ENCODE measurements at places on chromosomes 6 and 20.

- no peak for DNase-seq
Measured at GRCh38 chr6:137399881-137400443, 94.2 kb downstream of the OLIG3 start.

DNA sequence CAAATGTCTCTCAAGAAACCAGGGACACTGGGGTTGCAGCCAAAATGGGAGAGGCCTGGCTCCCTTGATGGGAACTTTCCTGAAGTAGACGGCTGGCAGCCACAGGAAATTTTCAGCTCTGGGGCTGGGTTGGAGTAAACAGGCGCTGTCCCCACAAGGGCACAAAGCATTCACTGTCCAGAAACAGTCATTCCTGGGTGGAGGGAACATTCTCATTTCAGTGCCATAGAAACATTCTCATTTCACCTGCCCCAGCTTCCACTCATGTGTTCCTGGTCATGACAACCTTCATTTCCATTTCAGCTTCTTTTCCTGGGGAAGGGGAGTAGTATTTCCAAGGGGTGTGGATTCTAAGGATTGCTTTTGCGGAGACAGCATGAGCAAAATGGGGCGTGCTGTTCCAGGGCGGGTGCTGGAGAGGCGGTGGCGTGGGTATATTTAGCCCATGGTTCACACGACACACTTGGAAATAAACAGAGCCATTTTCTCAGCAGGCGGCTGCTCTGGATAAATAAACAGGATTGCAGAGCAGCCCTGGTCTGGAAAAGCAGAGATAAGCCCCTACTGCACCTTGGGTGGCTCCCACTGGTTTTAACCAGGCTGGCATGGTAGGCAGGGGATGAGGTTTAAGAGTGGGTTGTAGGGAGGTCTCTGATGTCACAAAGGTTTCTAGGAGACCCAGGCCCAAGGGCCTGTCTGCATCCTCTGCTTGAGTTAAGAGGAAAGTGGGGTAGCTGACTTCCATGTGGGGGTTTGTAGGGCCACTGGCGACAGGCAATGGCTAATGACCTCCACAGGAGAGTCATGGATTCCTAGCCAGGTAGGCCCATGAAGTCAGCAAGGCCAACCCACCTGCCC, 32.9 kb downstream of the COX4I2 start:
- no peak for DNase-seq

DNA sequence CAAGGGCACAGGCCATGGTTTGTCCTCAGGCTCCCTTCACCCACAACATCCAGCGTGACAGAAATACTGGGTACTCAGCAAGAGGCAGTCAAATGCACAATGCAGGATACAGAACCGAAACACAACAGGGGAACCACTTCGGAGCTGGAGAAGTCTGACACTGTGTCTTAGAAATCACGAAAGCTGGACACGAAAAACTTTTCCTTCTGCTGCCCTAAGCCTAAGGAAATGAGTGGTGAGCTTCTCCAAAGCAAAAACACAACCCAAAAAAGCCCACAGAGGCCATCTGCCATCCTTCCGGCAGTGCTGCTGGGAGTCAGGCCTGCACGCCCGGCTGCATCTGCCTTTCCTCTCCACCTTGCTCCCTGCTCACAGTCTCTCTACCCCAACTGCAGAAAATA, 106.3 kb downstream of the SLC23A2 start:
- DNase-seq = no peak

GRCh38 chr6:109311471-109311870, 70.8 kb downstream of the CD164 start:
- no peak for DNase-seq

GRCh38 chr6:136859430-136859829, 37.0 kb downstream of the PEX7 start:
- no peak for DNase-seq

DNA sequence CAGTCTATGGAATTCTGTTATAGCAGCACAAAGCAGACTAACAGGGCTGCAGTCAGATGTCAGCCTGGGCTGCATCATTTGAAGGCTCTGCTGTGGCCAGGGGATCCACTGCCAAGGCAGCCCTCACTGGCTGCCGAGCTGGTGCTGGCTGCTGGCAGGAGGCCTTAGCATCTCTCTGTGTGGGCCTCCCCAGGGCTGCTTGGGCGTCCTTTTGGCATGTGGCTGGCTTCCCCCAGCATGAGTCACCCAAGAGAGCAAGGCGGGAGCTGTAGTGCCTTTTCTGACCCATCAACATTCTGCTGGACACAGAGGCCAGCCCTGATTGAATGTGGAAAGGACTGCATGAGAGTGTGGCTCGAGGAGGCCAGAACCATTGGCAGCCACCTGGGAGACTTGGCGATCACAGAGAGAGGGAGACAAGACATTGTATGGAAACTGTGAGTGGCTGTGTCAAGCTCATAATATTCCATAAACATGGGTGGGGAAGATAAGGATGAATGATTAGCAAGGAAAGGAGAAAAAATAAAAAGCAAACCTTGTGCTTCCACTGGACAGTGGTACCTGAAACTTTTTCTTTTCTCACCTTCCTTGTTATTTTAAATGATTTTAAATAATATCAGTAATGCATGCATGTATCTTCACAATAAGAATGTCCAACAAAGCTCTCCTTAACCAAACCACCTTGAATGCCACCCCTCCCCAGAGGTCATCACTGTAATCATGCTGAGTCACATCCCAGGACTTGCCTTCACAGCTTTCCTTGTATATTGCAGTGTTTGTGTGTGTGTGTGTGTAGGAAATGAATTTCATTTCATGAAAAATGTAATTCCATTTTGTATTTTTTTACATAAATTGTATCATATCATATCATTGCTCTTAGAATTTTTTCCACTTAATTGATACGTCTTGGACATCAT, 55.0 kb upstream of the VSX1 start:
- no peak for DNase-seq

GRCh38 chr6:116326996-116327395, 43.8 kb upstream of the DSE start:
- DNase-seq = no peak

DNA sequence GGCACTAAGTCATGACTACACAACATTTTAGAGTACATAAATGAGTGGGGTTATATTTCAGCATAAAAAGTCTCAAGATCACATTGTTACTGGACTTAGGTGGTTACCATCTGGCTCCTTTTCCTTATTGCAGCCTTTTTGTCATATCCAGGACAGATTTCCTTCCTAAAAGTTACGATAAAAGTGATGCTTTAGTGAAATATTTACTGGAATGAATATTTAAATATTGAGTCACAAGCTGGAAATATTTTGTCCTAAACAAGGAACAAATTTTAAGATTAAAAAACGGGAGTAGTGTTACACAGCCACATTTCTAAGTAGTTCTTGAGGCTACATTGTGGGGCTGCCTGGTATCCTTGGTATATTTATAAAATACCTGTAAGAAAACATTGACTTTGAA, 52.2 kb downstream of the CDC40 start:
- no peak for DNase-seq

DNA sequence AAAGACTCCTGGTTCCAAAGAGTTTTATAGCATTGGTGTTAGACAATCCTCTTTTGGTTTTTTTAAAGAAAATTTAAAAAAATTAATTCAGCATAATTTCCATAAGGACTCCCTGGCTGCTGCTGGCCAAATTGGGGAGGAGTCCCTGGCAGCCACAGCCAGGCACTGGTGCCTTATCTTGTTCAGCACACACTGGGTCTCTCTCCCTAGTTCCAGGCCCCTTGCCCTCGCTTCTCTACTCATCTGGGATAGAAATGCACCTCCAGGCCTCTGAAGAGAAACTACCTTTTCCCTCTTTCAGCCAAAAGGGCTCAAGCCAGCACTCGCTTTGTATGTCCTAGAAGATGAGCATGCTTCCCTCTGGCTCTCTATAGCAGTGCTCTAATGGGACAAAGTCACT, 13.4 kb upstream of the MAPK13 start:
- DNase-seq = no peak

GRCh38 chr6:160013987-160014868, 45.3 kb downstream of the IGF2R start:
- DNase-seq = no peak

GRCh38 chr6:113645576-113645970, 211.6 kb upstream of the MARCKS start:
- DNase-seq = no peak

GRCh38 chr6:85273046-85273445, 176.8 kb upstream of the NT5E start:
- DNase-seq = no peak

GRCh38 chr6:90416322-90416721, 119.7 kb upstream of the BACH2 start:
- DNase-seq = no peak

- no peak for DNase-seq
Measured at GRCh38 chr20:46582648-46583047, 32.2 kb upstream of the OCSTAMP start.
